ENCODE measurements at places on chromosomes 2 and 18.

GRCh38 chr18:52523566-52523965 lies 183.6 kb downstream of the DCC start:
- DNase-seq = no peak

GRCh38 chr18:21904856-21905255 lies 164.3 kb downstream of the MIB1 start:
- no peak for DNase-seq

GRCh38 chr2:219469186-219469724 lies 29.4 kb upstream of the GMPPA start:
- DNase-seq = peak; percentile 53

GRCh38 chr2:109562421-109562820 lies 51.3 kb downstream of the SEPTIN10 start:
- DNase-seq = no peak

DNA sequence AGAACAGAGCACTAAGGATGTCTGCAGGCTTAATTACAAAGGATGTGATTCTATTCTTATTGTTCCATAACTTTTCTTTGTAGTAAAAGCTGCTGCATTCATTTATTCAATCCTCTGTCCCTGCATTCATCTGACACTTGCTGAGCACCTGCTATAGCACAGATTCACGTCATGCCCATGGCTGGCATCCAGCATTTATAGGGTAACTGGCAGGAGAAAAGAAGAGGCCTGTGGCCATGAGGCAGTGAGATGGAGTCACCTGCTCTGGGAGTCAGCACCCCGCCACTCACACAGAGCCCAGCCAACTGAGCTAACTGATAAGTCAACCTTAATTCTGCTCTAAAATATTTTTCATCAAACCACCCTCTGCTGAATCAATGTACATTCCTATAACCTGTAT lies 18.3 kb upstream of the CDC42EP3 start:
- no peak for DNase-seq

- DNase-seq = no peak
These were observed 97.1 kb upstream of the EPB41L3 start for GRCh38 chr18:5640939-5641338.

- no peak for DNase-seq
These were observed 52.3 kb upstream of the RALBP1 start for GRCh38 chr18:9422816-9423519.

- no peak for DNase-seq
These were observed 362.6 kb upstream of the SMIM21 start for GRCh38 chr18:75790111-75790510.

DNA sequence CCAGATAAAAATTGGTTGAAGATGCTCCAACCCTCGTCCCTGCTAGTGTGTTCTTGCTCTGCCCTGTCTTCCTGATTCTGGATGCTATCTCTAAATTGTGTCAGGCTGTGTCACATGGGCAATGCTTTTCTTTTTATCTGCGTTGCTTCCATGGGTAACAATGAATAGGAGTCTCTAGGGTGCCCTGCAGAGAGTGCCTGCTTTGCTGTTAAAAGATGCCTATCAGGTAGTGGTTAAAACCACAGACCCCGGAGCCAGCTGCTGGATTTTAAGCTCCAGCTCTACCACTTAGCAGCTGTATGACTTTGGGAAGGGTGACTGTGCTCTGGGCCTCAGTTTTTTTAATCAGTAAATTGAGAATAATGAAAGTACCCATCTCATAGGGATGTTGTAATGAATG lies 340.3 kb downstream of the PLCL1 start:
- no peak for DNase-seq

DNA sequence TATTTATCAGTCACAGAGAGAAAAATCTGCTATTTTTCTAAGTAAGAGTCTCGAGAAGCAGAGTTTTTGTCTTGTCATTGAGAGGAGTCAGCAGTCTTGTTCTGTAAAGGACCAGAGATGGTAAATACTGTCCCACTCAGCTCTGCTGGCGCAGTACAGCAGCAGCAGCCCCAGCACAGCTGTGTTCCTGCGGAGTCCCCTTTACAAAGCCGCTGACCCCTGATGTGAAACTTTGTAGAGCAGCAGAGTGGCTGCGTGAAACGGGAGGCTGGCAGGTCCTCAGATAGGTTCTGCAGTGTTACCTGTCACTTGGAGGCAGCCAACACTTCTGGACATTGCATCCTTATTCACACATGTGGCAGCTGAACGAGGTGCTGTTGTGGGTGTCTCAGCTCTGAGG lies 45.2 kb downstream of the TMEM185B start:
- DNase-seq = no peak

DNA sequence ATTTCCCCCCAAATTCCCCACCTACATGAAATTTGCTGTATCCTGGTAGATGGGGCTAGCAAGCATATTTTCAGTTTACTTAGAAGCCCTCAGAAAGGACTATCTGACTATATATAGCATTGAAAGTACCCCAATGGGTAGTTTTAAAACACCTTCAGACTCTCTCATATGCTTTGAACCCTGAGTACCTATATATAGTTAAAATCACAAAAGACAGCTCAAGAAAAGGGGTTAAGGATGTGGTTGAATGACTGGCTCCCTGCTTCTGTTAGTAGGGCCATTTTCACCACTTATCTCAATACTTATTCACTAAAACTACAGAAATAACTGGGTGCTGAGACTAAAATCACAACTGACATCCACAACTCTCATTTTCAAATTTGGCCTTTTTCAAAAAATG lies 18.5 kb downstream of the WDPCP start:
- DNase-seq = no peak

- DNase-seq = no peak
These were observed 9.9 kb downstream of the NCAPH start for GRCh38 chr2:96345438-96345837.

GRCh38 chr2:28311660-28312249 lies 80.9 kb upstream of the FOSL2 start:
- DNase-seq = no peak

DNA sequence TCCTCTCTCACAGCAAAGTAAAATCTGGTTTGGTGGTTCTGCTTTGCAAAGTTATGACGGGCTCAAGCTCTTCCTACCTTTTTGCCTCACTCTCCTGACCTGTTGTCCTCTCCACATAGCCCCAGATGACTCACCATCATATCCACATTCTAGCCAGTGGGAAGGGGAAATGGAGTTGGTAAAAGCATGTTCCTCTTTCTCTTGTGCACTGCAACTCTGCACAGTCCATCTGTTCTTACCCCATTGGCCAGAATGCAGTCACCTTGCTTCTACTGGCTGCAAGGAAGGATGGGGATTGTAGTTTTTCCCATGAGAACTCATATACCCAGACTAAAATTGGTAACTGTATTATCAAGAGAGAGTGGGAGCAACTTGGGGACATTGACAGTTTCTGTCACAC lies 50.4 kb upstream of the SMIM21 start:
- DNase-seq = peak; percentile 47

DNA sequence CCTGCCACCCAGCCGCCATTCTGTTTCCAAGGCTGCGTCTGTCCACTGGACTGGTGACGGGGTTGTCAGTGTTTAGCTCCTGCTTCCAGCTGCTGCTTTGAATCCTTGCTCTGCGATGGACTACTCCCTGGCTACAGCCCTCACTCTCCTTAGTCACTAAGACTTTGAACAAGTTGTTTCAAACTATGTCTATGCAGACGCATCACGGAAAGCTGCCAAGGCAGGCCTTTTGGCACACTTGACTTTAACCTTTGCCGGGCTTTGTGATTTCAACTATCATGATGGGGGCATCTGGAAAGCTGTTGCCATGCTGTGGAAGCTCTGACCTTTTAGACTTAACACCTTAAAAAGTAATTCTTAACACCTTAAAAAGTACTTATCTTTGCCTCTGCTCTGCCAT lies 54.4 kb downstream of the PDE11A start:
- DNase-seq = no peak

- no peak for DNase-seq
These were observed 182.4 kb downstream of the NEDD4L start for GRCh38 chr18:58226429-58226828.

DNA sequence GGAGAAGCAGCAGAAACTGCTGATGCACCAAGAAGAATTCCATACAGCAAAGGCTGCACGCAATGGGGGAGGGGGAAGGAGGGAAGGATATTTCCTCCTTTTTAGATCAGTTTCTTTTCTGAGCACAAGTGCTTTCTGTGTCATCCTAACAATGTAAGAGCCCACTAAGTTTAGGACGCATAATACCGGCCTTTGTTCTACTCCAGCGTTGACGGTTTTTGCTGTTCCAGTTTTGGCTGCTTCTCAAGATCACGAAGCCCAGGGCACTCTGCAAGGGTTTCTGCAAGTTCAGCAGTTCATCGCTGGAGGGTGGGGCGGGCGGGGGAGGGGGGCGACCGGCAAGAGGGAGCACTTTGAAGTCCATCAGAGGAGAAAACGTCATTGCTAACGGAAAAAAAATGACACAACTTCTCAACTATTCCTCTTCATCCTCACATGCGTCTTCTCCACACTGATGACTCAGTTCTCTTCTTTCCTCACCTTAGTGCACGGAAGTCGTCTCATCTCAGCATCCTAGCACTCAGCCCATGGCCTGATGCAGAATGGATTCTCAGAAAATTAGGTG lies 8.7 kb downstream of the FAM178B start:
- DNase-seq = peak; percentile 28

GRCh38 chr2:179139506-179139905 lies 89.6 kb upstream of the CCDC141 start:
- DNase-seq = no peak

DNA sequence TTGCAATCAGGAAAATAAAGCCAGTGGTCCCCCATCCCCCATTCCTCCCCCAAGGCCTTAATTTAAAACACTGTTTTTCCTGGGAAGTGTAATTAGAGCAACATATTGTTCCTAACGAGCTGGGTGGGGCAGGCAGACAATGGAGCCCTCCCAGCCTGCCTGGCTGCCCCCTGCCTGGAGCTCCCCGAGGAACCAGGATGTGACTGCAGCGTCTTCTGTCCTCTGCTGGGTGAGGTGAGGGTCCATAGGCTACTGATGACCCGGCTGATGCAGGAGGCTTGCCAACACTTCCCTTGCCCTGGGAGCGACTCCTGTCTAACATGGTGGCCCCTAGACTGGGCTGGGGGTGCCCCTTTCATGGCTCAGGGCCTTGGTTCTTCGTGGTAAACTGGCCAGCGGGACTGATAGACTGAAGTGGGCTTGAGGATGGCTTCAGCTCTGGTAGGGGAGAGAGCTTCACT lies 152.4 kb downstream of the DYSF start:
- no peak for DNase-seq

- DNase-seq = peak; percentile 3
These were observed 193.5 kb downstream of the PRKCE start for GRCh38 chr2:45844796-45845457.

DNA sequence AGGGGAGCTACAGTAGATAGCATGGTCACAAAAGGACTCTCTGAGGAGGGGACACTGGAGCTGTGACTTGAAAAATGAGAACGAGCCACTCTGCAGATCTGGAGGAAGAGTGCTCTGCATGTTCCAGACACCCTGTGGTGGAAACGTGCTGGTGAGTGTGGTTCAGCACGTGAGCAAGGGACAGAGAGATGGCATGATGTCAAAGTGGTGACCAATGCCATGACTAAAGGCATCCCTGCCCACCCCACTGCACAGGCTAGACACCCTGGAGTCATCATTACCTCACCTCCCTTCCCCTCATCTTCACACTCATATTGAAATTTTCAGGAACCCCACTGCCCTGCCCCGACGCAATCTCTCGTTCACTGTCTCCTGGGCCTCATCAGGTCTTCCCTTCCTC lies 56.5 kb downstream of the SLC4A5 start:
- DNase-seq = no peak

- no peak for DNase-seq
These were observed 33.9 kb downstream of the TMEM18 start for GRCh38 chr2:643334-643733.

- peak; percentile 41 for DNase-seq
These were observed 552 bp downstream of the CNPPD1 start for GRCh38 chr2:219175928-219176817.

DNA sequence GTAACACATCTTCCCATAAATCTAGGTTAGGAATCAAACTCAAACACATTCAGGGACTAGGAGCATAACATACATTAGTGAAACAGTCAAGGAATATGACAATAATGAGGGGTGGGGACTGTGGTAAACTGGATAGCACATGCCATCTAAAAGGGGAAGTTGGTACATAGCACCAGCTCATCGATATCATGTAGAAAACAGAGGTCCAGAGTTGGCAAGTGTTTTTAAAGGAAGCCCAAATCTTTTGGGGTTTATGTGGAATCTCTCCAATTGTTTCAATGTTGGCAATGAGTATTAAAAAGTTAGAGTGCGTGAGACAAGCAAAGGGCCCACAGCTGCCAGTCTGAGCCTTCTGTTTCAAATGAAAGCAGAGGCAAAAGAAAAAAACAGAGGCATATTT lies 24.4 kb downstream of the KLF7 start:
- DNase-seq = no peak

- DNase-seq = no peak
These were observed 108.6 kb downstream of the STRN start for GRCh38 chr2:36857713-36858112.

DNA sequence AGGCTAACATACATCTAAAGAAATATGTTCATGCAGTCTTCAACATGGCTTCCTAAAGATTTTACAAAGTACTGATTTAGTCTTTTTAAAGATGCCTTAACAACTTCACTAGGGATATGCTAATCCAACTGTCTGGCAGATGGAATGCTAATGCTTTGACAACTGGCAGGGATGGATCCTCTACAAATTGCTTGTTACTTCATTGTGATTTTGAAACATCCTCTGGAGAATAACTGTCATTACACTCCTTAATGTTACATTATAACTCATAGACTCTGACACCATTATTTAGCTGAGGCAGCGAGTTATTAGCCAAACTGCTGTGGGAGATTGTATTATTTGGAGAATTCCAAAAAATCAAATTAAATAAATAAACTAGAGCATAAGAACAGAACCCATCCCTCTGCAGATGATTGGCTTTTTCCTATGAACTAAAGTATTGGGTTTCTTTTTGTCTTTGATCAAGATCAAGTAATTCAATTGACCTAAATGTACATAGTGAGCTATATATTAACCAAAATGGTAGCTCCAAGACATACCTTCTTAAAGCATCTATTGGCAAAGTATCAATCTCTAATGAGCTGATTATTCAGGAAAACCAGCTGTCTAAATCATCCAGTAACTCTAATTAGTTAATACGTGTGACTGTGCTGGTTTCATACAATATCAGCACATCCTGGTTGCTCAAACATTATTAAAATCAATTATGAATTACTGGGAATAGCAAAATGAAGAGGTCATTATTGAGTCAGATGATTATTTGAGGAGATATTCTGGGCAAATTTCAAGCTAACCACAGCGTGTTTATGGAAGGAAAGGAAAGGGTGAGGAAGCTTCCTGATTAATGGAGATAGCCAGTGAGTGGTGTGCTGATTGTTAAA lies 321.3 kb upstream of the TFPI start:
- no peak for DNase-seq

- peak; percentile 57 for DNase-seq
These were observed 970 bp upstream of the ADCYAP1 start for GRCh38 chr18:903701-904100.
